Fibroblast of the aortic adventitia (primary cell): ENCODE measurements at places on chromosomes 11 and 22.

DNA sequence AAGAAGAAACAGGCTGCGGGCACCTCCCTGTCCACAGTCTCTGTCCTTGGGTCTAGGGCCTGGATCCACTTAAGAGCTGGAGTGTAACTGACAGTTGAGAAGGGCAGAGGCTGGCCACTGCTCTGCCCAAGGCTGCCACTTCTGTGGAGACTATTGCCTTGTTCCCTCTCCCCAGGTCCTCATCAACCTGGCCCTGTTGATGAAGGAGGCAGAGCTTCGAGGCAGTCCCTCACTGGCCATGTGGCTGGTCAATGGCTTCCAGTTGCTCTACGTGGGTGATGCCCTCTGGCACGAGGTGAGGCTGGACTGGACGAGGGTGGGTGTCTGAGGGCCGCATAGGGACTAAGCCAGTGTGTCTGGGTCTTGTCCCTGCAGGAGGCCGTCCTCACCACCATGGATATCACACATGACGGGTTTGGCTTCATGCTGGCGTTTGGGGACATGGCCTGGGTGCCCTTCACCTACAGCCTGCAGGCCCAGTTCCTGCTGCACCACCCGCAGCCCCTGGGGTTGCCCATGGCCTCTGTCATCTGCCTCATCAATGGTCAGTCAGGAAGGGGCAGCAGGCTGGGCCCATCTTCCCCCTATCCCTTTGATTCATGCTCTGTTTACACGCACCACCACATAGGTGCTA, 2.8 kb downstream of the ZNHIT2 start:
- DNase-seq: no peak

DNA sequence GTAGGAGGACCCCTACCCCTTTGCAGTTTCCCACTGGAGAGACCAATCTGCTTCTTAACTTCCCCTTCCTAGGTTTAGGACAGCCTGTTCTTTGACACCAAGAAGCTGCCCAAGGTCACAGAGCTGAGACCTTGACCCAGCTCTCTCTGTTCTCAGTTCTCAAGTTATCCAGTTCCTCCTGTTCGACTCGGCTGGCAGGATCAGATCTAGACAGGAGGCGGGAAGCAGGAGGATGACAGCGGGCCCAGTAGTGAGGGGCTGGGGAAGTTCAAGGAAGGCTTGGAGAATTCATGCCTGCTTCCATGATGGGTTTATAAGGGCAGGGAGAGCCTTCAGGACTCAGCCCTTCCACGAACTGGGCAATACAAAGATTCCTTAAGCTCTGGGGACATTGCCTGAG, 210.6 kb downstream of the DSCAML1 start:
- no peak for DNase-seq

- peak; percentile 84 for DNase-seq
Observed at GRCh38 chr11:5364214-5364613, 12.9 kb downstream of the OR51B6 start.

DNA sequence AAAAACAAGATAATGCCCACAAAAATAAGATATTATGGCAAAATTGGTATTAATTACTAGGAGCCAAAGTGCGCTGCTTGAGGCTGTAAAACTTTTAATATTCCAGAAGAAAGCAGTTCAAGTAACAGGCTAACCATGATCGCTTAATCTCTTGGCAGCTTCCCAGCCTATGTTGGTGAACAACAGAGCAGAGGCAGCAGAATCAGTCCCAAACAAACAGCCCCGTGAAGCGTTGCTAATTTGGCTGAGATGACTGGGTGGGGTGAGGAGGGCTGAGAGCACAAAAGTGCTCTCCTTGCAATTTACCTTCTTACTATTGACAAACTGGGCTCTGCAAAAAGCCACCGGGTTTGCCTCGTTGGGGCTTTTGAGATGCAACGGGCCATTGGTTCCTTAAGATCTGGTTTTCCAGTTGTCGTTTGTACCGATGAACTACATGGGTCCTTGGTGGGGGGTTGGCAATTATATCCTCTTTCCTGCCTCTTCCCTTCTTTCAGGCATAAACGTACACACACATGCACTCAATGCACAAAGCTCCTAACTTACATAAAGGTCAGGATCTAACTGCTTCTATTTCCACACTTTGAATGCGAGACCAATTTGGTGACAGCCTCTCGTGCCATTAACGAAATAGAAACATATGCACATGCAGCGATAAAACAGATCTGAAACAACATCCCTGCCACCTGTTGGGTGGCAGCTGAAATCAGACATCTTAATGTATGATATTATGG, 407.6 kb upstream of the CADM1 start:
- no peak for DNase-seq

- no peak for DNase-seq
Observed at GRCh38 chr11:44905131-44905866, 45.4 kb downstream of the TP53I11 start.

- DNase-seq: no peak
Observed at GRCh38 chr11:27470826-27471588, 1.6 kb downstream of the LGR4 start.

- no peak for DNase-seq
Observed at GRCh38 chr22:19567157-19568009, 43.2 kb upstream of the CLDN5 start.

GRCh38 chr22:41939981-41940831, 6.7 kb downstream of the CENPM start:
- no peak for DNase-seq

DNA sequence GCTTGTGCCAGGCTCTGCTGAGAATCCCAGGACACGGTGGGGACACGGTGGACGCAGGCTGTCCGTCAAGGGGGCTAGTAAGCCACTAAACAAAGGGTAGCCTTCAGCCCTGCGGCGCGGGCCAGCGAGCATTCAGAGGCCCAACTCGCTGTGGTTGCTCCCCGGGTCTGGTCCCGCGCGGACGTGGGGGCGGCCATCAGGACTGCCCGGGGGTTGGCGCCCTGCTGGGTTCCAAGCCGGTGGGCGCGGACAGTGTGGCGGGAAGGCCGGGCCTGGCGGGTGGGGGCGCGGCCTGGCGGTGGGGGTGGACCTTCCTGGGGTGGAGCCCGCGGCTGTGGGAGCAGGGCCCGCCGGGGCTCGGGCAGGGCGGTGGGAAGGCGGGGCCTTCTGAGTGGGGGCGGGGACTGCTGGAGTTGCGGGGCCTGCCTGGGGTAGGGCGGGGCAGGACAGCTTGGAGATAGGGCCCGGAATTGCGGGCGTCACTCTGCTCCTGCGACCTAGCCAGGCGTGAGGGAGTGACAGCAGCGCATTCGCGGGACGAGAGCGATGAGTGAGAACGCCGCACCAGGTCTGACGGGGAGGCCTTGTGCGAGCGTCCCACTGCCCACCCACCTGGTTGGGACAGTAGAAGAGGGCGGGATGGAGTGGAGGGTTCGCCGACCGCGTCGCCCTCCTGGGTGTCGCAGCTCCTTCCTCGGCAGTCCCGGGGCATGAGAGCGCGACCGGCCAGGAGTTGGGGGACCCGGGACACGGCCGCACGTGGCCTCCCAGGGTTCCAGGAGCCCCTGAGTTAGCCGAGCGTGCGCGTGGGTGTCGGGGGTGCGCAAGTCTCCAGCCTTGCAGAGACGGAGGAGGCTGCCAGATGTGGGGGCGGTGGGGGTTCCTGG, at the start of gene SERHL2:
Gene SERHL2, plus strand, starts transcription at position 482 of the 887 bp plus-strand sequence. Its CDS starts 65 bp downstream, at position 547.
- peak; percentile 74 for DNase-seq

DNA sequence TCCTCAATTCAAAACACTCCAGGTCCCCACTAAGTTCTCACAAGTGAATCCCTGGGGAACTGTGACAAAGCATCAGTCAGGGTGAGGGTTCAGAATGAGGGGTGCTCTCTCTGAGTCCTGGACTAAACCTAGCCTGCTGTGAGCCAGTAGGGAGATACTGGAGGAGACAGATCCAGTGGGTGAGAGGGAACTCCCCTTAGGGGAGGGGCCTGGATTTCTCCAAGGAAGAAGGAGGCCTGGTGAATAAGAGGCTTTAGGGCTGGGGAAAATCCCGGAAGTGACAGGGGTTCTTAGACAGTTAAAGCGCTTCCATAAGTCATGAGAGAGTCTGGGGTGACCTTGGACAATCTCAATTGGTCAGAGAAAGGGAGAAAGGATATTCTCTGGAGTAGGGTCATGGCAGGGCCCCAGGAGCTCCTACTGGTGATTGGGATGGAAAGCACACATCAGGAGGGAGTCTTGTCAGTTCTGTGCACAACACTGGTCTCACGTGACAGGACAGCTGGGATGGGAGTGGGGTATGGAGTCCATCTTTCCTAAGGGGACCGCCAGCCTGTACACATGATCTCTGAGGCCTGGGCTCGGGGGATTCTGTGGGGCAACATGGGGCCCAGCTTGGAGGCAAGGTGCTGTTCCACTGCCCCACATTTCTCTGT, 1.5 kb downstream of the TBC1D10A start:
- DNase-seq: peak; percentile 83

GRCh38 chr22:29343313-29343805, 27.9 kb upstream of the RASL10A start:
- DNase-seq: peak; percentile 34

- peak; percentile 44 for DNase-seq
Observed at GRCh38 chr11:111634981-111635705, 32.9 kb downstream of the SIK2 start.

- DNase-seq: no peak
Observed at GRCh38 chr22:47071078-47071806, 308.8 kb downstream of the TBC1D22A start.

DNA sequence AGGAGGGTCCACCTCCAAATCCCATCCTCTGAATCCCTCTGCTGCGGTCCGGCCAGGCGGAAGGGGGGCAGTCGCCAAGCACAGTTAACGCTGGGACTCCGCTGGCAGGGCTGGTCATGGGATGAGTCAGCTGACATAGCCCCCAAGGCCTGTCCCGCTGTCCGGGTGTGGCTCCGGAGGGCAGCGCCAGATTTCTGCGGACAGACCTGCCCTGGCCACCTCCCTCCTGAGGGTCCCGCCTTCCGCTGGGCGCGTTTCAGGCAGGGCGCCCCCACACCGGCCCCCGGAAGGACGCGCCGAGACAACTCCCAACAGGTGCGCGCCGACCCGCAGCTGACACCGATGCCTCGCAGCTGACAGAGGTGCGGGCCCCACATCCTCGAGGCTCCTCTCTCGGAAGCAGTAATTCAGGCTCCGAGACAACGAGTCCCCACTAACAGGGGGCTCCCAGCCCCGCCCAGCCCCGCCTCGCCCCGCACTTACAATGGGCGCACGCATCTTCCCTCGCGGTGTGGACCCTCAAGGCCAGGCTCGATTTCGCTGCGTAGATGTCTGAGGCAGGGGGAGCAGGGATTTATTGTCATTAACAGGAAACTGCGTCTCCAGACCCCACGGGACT, 607 bp downstream of the PLAAT3 start:
- DNase-seq: peak; percentile 33

- no peak for DNase-seq
Observed at GRCh38 chr22:46942799-46943785, 180.6 kb downstream of the TBC1D22A start.

DNA sequence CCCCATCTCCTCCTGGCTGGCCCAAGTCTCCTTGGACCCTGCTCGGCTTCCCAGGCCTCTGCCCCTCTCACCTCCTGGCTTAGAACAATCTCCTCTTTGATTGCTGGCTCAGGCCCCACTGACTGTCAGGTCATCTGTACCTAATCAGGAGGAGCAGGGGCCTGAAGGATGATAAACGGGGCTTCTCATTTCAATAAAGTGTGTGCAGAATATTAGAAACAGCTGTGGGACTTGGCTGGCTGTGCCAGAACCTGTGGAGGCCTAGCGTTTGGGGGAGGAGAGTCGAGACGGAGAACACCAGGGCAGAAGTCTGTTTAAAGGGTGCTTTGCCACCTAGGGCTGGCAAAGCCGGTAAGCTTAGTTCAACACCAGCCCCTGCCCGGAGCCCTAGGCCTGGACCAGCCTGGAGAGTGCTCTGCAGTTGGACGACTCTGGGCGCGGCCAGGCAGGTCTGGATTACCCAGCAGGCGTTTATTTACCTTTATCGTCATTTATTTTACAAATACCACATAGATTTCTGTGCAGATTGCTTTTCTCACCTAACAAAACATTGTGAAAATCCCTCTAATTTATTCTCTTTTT, 10.1 kb upstream of the VSIG10L2 start:
- DNase-seq: peak; percentile 59

- DNase-seq: no peak
Observed at GRCh38 chr11:1549338-1550330, 22.4 kb downstream of the DUSP8 start.

- no peak for DNase-seq
Observed at GRCh38 chr11:124346311-124346955, 26.4 kb upstream of the OR8D2 start.

DNA sequence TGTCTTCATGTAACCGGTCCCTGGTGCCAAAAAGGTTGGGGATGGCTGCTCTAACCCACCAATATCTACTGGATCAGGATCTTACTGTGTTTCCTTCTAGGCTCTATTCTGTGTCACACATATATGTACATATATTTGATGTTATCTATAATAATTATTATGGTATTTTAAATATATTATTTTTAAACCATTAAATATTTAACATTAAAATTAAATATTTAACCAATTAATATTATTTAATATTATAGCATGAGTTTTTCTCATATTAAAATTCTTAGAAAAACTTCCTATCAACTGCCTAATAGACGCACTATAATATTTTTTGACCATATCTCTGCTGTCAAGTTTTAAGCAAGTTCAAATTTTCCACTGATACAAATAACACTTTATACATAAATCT, 196.9 kb upstream of the PLET1 start:
- no peak for DNase-seq

DNA sequence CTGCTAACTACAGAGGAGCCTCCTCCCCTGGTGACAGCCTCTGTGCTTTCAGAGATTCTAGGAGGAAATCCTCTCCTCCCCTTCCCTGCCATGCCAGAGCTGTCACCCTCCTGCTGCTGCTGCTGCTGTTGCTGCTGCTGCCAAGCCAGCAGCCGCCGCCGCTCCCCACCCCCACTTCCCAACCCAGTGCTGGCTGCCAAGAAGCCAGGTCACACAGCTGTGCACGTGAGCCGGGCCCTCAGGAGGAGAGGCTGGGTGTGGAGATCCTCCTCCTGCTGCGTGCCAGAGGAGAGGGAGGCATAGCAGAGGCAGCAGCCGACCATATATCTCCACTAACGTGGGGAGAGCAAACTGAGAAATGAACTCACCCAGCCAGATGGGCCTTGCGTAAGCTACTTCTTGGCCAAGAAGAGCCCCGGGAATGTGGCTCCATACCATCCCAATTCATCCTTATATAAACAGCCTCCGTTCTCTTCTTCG, 12.4 kb downstream of the CRY2 start:
- peak; percentile 99 for DNase-seq

- no peak for DNase-seq
Observed at GRCh38 chr22:42371099-42371498, 61.1 kb downstream of the NFAM1 start.

DNA sequence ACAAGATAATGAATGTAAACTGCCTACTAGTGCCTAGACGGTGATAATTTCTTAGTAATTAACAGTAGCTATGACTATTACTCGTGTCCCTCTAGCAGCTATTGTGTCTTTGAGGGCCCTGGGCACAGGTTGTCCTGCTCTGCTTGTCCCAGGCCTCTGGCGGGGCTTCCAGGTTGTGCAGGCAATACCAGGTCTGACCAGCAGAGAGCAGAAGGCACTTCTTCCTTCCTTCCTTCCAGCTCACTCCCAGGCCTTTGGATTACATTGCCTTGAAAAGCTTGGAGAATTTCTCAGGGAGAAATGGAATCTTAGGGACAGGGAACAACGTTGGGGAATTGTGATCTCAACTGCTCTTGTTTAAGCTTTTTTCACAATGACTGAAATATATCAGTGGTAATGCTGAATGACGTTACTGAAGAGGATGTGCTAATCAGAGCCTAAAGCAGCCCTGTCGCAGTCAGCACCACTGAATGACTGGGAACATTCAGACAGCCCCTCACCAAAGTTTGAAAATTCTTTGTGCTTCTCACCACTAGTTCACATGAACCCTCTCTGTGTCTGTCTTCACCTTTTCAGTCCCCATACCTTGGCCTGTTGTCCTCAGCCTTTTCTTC, 8.4 kb upstream of the CCKBR start:
- peak; percentile 70 for DNase-seq
